ENCODE measurements at places on chromosomes 11 and 22.

DNA sequence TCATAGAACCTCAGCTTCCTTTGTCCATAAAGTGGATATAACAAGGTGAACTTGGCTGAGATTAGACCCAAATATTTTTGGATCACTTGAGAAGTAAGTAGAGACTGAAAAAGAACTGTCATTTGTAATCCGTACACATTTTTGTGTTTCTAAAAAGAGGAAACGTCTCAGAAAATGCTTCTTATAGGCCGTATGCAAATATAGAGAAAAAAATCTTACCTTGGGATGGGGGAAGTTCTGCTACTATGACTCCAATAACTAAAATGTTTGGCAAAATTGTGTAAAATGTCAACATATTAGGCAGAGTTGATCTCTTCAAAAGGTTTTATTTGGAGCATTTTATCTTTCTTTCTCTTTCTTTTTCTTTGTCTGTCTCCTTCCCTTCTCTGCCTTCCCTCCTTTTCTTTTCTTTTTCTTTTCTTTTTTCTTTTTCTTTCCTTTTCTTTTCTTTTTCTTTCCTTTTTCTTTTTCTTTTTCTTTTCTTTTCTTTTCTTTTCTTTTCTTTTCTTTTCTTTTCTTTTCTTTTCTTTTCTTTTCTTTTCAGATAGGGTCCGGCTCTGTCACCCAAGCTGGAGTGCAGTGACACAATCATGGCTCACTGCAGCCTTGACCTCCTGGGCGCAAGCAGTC is 48.2 kb downstream of the ADM start:
- no peak for DNase-seq

- DNase-seq: no peak
These were observed 83.2 kb upstream of the TNRC6B start for GRCh38 chr22:40094485-40094884.

DNA sequence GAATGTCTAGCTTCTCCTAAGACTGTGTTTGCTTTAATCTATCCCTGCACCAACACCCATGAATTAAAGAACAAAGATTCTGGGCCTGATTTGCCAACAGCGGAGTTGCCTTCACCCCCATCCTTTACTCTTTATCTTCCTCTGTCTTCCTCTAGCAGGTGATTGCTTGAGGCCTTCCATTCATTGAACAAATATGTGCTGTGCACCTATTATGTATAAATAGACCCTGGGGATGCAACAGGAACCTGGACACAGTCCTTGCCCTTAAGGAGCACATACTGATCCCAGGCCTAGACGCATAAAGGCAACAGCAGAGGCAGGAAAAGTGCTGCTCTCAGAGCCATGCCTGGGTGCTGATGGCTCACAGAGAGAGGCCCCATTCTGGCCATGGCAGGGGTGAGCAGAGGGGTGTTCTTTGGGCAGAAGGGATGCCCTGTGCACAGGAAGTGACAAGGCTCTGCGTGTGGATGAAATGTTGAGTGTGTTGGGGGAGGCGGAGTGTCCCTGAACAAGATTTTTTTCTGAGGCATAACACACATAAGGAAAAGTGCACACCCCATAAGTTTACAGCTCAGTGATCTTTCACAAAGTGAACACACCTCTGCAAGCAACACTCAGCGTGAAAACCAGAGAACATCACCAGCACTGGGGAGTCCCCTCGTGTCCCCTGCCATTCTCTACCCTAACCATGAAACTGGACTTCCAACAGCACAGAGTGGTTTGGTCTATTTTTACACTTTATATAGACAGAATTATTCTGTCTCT is 145.9 kb downstream of the GRIK4 start:
- no peak for DNase-seq

DNA sequence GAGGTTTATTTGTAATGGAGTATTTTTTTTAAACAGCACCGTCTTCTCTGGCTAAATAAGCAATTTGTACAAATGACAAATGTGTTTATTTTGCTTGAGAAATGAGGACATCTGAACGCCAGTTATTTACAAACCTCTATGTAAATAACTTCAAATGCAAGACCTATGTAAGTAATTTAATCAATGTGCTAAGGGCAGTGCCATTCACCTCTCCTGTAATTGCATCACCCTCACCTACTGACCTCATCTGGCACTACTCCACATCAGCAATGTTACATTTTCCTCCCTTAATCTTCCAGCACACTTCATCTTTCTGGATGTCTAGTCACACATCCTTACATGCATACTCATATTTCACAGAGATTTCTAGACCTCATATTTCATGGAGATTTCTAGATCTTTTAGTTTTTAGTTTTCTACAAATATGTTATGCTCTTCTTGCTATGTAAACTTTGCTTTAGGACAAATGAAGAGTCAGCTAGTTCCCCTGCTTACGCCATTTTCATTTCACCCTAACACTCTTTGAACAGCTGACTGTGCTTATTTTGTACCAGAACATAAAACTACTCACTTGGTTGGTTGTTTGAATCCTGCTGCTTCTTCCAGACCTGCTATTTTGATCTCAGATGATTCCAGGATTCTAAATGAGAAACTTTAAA is 238.6 kb downstream of the GRM5 start:
- DNase-seq: no peak

- DNase-seq: no peak
These were observed 30.4 kb downstream of the BSX start for GRCh38 chr11:122951211-122951610.

DNA sequence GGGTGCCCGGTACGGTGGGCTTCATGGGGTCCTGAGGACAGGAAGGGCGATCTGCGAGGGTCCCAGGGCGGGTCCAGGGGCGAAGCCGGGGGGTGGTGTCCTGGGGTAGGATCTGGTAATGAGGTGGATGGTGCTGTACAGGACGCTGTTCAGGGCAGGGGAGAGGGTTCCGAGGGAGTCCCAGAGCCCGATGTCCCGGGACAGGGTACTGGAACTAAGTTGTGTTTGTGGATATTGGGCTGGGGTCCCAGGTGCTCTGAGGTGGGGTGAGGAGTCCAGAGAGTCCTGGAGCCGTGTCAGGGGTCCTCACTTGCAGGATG is 426 bp downstream of the LZTR1 start:
- DNase-seq: no peak

DNA sequence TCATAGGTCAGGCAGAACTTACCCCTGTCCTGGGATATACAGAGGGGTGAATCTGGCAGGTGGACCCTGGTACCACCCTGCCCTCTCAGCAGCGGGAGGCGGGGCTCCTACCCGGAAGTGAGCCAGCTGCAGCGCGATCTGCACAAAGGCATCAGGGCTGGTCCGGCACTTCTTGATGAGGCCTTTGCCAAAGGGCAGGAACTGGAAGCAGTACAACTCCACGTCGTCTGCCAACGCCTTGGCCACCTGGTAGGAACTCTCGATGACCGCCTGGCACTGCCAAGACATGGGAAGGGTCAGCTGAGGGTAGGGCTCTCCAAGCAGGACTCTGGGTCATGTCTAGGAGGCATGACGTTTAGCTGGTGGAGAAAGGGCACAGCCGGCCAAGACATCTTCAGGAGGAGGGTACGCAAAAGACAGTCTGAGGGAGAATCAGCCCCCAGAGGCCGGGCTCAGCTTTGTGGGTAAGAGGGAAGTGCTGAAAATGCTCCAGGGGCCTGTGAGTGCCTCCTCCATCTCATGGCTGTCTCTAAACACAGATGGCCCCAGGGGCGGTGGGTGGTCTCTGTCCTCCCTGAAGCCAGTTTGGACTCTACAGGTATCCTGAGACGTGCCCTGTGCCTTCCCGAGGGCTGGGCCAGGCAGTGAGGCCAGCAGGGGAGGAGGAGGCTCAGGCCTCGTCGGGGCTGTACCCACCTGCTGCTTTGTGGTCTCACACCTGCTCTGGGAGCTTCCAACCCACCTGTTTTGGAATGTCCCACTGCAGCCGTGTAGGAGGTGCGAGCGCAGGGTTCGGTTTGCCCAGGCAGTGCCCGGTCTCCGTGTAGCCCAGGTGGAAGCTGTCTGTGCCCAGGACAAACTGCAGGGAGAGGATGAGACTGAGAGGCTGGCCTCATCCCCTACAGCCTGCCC is 6.7 kb downstream of the CPT1B start:
- no peak for DNase-seq

DNA sequence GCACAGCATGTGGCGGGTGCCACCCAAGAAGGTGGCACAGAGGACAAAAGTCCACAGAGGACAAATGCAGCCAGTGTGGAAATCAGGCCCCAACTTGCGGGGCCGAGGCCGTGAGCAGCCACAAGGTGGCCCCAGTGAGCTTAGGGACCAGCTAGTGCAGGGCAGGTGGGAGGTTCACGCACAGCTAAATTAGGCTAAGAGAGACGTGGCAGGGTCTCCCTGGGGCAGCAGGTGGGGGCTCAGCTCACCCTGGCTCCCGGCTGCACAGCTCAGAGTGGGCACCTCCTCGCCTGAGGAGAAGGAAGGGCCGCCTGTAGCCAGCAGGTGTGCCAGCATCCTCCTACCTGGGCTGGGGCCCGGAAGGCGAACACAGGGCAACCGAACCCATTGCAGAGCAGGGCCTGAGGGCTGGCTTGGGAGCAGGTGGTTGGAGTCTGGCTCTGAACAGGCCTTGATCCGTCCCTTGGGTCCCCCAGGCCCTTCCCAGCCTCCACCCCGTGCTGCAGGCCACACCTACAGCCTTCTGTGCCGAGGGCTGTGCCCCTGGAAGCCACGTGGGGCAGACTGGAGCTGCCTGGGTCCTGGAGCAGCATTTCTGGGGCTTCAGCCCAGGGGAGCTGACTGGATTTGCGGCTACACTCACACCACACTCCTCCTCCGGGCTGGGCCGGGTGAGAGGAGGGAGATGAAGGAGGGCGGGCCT is 26.1 kb upstream of the CELSR1 start:
- DNase-seq: no peak

DNA sequence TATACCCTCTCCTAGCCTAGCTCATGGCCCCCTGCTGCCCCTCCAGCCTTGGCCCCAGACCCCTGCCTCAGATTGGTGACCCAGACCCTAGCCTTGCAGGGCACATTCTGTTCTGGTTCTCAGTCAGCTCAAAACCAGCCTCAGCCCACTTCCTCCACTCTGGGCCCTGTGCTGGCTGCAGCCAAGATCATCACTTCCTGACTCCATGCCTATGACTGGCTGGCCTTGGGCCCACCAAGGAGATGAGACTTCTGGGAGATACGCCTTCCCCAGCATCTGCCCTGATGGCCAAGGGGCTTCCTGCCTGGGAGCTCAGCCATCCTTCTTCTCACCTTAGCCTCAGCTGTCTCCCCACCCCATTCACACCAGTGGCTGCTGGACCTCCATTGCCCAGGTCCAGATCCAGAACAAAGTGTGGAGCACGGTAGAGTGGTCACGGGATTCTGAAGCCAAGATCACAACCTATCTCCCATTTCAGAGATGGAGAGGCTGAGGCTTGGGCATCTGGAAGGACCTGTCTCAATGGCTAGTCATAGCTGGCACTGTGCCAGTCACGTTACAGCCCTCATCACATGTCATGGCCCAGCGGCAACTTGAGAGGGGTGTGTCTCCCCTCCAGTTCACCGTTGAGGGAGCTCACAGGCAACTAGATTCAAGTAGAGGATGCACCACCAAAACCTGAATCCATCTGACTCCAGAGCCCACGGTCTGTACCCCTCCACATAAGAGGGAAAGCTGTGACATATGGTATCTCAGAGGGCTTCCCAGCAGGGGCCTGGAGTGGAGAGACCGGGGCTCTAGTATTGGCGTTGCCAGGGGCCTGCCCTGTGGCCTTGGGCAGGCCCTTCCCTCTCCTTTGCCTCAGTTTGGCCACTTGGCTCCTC is 43.0 kb upstream of the KLHL35 start:
- no peak for DNase-seq

DNA sequence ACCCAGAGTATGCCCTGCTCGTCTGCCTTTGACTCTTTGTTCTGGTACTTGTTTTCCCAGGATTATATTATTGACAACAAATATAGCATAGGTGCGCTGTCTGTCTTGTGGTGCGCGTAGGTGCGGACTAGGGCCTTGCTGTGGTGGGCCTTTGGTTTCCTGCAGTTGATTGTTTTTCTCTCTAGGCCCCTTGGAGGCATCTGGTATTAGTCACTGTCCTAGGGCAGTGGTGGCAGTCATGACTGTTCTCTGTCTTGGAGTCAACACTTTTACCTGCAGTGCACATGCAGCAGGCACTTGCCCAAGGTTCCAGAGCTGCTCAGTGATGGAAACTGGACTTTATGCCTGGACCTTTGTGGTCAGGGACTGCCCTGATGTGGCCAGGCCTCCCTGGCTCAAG is 18.6 kb downstream of the PPP6R2 start:
- DNase-seq: no peak

GRCh38 chr22:42561856-42562255 is 8.1 kb downstream of the SERHL2 start:
- no peak for DNase-seq

GRCh38 chr11:72848846-72849466 is 34.7 kb downstream of the ATG16L2 start:
- no peak for DNase-seq

GRCh38 chr11:87239001-87239400 is 201.3 kb downstream of the TMEM135 start:
- no peak for DNase-seq

DNA sequence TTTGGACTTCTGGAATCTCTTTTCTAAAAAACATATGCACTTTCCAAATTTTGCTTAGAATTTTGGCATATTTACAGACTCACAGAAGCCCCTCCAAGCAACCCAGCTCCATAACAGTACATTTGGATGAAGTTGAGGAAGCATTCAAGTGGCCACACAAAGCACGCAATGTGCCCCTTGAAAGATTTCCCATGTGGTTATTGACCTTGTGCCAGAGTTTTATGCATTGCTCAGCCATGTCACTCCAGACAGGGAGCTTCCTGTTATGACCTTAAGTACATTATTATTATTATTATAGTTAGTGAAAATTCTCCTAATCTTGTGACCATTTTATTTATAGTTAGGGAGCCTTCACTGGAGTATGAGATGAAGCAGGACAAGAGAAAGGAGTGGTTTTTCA is 35.0 kb upstream of the BDNF start:
- no peak for DNase-seq

DNA sequence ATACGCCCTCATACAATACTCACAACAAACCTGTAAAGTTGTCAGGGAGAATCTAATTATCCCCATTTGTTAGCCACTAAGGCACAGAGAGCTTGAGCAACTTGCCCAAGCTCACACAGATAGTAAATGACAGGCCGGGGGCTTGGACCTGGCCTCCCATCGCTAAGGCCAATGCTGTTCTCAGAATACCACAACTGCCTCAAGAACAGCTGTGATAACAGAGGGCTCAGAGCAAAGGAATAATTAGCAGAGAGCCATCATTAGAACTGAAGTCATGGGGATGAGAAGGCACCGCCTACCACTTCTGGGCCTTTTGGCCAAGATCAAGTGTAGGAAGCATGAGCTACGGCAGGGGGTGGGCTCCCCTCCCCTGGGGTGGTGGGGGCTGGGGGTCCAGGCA is 98.6 kb downstream of the FEZ1 start:
- no peak for DNase-seq

All from astrocyte of the cerebellum (primary cell).